Esophagus muscularis mucosa (tissue), 4 donors: ENCODE measurements at places on chromosomes 6 and 20. TPM values are rescaled to one million over a fixed set of nuclear protein-coding genes. Genes with fewer than 3 reads are reported as not detected.

The LY86 gene
- total RNA-seq = 1.8 TPM

DNA sequence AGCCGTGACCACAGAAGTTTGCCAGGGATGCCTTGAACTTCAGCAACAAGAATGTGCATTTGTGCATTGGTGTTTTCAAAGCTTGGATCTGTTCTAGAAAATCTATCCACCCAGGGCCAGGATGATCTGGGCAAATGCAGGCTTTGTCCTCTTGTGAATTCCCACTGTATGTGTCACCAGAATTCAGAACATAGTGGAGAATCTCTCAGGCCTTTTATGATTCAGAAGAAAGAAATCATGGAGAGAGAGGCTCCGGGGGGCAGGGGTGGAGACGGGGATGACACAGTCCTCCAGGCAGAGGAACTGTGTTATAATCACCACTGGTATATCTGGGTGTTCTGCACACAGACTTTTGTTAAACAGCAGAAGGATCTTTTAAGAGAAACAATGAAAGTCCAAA lies 304.1 kb downstream of the CDH4 start:
- DNase-seq = no peak

The TPD52L1 gene
- total RNA-seq = 24.0 TPM

GRCh38 chr6:52610745-52611355 lies 34.0 kb upstream of the TRAM2 start:
- no peak for DNase-seq

The TTK gene
- total RNA-seq = not detected

The HDGFL1 gene
- not detected for total RNA-seq

DNA sequence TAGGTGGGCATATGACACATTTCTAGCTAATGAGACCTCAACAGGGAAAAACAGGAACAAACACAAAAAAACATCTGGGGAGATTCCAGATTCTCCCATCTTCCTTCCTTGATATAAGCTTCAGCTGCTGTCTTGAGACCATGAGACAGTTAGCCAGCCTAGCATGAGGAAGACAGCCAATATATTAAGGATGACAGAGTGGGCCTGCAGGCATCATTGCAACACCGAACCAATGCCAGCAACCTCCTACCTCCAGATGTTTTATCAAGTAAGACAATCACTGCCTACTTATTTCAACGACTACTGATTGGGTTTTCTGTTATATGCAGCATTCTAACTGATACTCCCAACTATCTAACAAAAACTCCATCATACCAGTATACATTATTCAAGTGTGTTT lies 119.0 kb downstream of the ISM1 start:
- no peak for DNase-seq
